ENCODE measurements at places on chromosomes 4 and X.

DNA sequence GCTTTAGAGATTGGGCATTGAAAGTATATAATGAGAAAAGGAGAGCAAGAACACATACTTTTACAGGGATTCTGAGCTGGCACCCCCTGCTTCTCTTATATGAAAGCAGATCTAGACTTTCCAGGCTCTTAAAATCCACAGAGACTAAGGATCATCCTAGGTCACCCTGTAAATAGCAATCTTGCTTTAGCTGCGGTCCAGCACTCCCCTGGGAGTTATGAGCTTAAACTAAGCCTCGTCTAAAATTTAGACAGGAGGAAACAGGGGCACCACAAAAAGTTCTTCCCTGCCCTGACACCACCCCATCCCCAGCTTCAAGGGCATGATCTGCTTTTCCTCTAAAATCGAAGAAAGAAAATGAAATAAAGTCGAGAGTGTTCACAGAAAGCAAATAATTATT is 143.3 kb upstream of the KCNIP4 start:
- no peaks in the 10 kb centered on the region for H3K27me3 ChIP-seq
- no peaks in the 10 kb centered on the region for H3K4me1 ChIP-seq
- no peaks in the 10 kb centered on the region for H3K36me3 ChIP-seq
- H3K4me3 ChIP-seq, result no peak overlapping the region
- DNase-seq, result no peak
- no peak overlapping the region for H3K27ac ChIP-seq

DNA sequence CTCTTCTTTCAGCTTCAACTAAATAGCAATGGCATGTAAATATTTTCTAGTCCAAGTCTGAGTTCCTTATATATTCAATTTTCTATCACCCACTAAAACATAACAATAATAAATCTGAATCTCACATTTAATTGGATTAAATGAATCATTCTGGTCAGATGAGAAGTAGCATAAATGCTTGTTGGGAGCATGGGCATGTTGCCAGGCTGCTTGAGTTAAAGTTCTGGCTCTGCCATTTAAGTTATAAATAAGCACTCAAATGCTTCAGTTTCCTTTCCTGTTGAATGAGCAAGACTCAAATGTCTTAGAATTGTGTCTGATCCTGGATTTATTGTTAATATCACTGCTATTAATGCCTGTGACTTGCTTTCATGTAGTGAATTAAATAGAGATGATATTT is 496.3 kb downstream of the STPG2 start:
- no peaks in the 10 kb centered on the region for H3K4me1 ChIP-seq
- no peaks in the 10 kb centered on the region for H3K27me3 ChIP-seq
- no peak overlapping the region for H3K27ac ChIP-seq

GRCh38 chrX:145821291-145821897 is 3.8 kb downstream of the SLITRK2 start:
- H3K4me3 ChIP-seq, result no peak overlapping the region
- H3K27me3 ChIP-seq, result no peaks in the 10 kb centered on the region
- H3K27ac ChIP-seq, result no peak overlapping the region
- no peaks in the 10 kb centered on the region for H3K4me1 ChIP-seq
- no peaks in the 10 kb centered on the region for H3K36me3 ChIP-seq

GRCh38 chr4:133154725-133155124 is 5.6 kb downstream of the PCDH10 start:
- peaks cover 19% of the 10 kb centered on the region for H3K4me1 ChIP-seq
- H3K27me3 ChIP-seq, result peaks cover 7% of the 10 kb centered on the region
- DNase-seq, result no peak
- no peak overlapping the region for H3K4me3 ChIP-seq
- H3K27ac ChIP-seq, result no peak overlapping the region
- no peaks in the 10 kb centered on the region for H3K36me3 ChIP-seq

GRCh38 chr4:126890383-126890782 is 742.4 kb upstream of the INTU start:
- no peaks in the 10 kb centered on the region for H3K27me3 ChIP-seq
- DNase-seq, result no peak
- no peak overlapping the region for H3K4me3 ChIP-seq
- H3K27ac ChIP-seq, result no peak overlapping the region
- no peaks in the 10 kb centered on the region for H3K36me3 ChIP-seq

GRCh38 chr4:90641861-90642599 is 514.8 kb downstream of the CCSER1 start:
- no peak overlapping the region for H3K27ac ChIP-seq
- H3K4me1 ChIP-seq, result no peaks in the 10 kb centered on the region
- H3K4me3 ChIP-seq, result no peak overlapping the region
- no peaks in the 10 kb centered on the region for H3K27me3 ChIP-seq
- DNase-seq, result no peak

DNA sequence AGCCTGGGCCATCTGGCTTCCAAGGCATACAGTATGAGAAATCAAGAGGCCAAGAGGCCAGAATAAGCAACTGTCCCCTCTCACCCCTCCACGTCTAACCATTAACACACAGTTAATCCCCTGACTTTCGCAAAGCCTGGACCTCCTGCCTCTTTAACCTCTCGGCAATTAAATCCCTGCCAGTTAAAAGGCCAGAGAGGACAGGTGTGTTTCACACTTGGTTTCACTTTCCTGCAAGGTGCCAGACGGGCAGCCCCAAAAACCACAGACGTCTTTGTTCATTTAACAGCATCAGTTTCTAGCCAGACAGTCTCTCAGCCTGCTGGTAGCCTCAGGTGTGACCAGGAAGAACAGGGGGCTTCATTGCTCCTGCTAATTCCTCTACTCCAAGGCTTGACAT is 91.1 kb upstream of the KIT start:
- H3K4me1 ChIP-seq, result no peaks in the 10 kb centered on the region
- H3K27me3 ChIP-seq, result no peaks in the 10 kb centered on the region
- no peak overlapping the region for H3K27ac ChIP-seq
- no peak for DNase-seq
- H3K36me3 ChIP-seq, result no peaks in the 10 kb centered on the region

- H3K27ac ChIP-seq, result no peak overlapping the region
- no peak for DNase-seq
- no peaks in the 10 kb centered on the region for H3K27me3 ChIP-seq
- peaks cover 9% of the 10 kb centered on the region for H3K4me1 ChIP-seq
These were observed 2.3 kb upstream of the METTL14 start for GRCh38 chr4:118682928-118683327.

- no peaks in the 10 kb centered on the region for H3K4me1 ChIP-seq
- no peaks in the 10 kb centered on the region for H3K36me3 ChIP-seq
These were observed 3.4 kb upstream of the ATP11C start for GRCh38 chrX:139936259-139936658.

GRCh38 chr4:5760246-5760645 is 49.2 kb downstream of the EVC start:
- H3K36me3 ChIP-seq, result no peaks in the 10 kb centered on the region
- H3K4me3 ChIP-seq, result no peak overlapping the region
- H3K4me1 ChIP-seq, result peaks cover 40% of the 10 kb centered on the region
- no peak overlapping the region for H3K27ac ChIP-seq
- no peak for DNase-seq
- no peaks in the 10 kb centered on the region for H3K27me3 ChIP-seq

- peak overlapping the region; percentile 70 for H3K27ac ChIP-seq
- no peaks in the 10 kb centered on the region for H3K27me3 ChIP-seq
- peaks cover 46% of the 10 kb centered on the region for H3K4me1 ChIP-seq
- peaks cover 3% of the 10 kb centered on the region for H3K36me3 ChIP-seq
These were observed 9.8 kb downstream of the ZBTB33 start for GRCh38 chrX:120260369-120260768.

DNA sequence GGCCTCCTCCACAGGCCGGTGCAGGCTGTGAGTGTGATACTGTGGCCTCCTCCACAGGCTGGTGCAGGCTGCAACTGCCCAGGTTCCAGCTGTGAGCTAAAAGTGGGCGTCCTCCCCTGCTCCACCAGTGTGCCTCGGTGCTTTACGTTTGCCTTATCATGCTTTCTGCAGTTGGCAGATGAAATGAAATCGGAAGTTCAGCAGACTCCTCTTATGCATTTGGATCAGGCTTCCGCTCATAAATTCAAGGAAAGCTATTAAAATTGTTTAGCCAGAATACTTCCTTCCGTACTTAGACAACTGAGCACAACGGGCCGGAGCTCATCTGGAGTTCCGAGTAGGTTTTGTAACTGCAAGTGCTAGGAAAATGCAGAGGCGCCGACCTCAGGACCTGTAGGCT is 12.0 kb downstream of the CYP4V2 start:
- no peak for DNase-seq
- no peaks in the 10 kb centered on the region for H3K27me3 ChIP-seq
- H3K4me3 ChIP-seq, result no peak overlapping the region
- H3K4me1 ChIP-seq, result no peaks in the 10 kb centered on the region

GRCh38 chr4:8294036-8294435 is 24.5 kb downstream of the HTRA3 start:
- DNase-seq, result no peak

DNA sequence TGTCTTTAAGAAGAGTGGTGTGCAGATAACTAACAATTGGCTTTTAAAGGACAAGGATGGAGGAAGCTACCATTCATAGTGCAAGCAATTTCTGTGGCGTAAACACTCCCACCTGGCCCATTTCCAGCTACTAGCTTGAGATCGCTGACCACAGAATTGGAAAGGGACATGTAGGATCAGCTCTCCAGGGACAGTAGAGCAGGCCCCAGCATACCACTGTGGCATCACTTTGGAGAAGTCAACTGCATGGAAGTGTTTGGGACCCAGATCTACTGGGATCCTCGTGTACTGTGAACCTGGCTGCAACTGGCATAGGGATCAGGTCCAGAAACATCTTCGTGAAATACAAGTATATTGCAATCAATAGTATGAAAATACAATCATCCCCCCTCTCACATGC is 515.0 kb downstream of the INPP4B start:
- H3K36me3 ChIP-seq, result no peaks in the 10 kb centered on the region
- H3K4me1 ChIP-seq, result peaks cover 7% of the 10 kb centered on the region
- no peak overlapping the region for H3K27ac ChIP-seq
- no peaks in the 10 kb centered on the region for H3K27me3 ChIP-seq
- no peak overlapping the region for H3K4me3 ChIP-seq

DNA sequence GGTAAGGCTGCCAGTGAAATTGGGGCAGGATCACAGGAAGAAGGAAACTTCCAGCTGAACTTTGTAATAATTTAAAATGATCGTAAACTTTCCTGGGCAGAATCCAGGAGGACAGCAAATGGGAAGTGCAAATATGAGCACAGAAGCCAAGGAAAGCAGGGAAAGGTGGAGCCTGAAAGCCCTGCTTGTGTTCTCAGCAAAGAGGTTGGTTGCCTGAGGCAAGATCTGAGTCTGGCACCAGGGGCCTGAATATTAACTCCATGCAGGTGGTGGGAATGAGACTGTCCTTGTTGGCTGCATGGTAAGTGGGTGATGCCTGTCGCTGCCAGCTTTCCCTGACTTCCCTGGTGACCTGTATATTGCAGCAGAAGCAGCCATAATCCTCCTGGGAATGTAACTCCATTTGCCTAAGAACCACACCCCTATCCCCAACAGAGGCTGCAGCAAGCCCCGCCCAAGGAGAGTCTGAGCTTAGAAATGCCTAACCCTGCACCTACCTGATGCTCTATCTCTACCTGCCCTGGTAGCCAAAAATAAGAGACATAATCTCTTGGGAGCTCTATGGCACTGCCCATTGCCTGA is 132.0 kb upstream of the HDX start:
- no peaks in the 10 kb centered on the region for H3K36me3 ChIP-seq
- no peak overlapping the region for H3K4me3 ChIP-seq
- no peak overlapping the region for H3K27ac ChIP-seq
- no peaks in the 10 kb centered on the region for H3K4me1 ChIP-seq
- no peaks in the 10 kb centered on the region for H3K27me3 ChIP-seq
- no peak for DNase-seq

- peaks cover 4% of the 10 kb centered on the region for H3K4me1 ChIP-seq
- no peaks in the 10 kb centered on the region for H3K27me3 ChIP-seq
- H3K27ac ChIP-seq, result peak overlapping the region; percentile 98
- peak overlapping the region; percentile 69 for H3K4me3 ChIP-seq
These were observed 430 bp downstream of the HDAC6 start for GRCh38 chrX:48802089-48802904.

DNA sequence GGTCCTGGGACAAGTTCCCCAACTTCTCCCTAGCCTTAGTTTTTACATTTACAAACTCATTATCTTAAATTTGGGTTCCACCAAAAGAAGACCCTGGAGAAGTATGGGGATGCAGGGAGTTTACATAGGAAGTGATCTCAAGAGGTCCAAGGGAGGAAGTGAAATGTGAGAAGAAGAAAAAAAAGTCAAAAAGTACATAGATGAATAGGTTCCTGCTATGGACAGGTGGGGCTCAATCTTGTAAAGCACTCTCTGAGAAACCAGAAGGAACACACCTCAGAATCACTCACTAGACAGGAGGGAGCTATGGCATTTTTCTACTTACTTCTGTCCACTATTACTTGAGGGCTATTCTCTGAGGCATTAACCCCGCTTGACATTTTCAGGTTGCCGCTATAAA is 56.6 kb downstream of the ARHGAP6 start:
- H3K4me3 ChIP-seq, result no peak overlapping the region
- no peaks in the 10 kb centered on the region for H3K36me3 ChIP-seq
- no peak overlapping the region for H3K27ac ChIP-seq

- no peaks in the 10 kb centered on the region for H3K4me1 ChIP-seq
- H3K4me3 ChIP-seq, result no peak overlapping the region
- no peaks in the 10 kb centered on the region for H3K36me3 ChIP-seq
- DNase-seq, result no peak
- no peaks in the 10 kb centered on the region for H3K27me3 ChIP-seq
- no peak overlapping the region for H3K27ac ChIP-seq
These were observed 635.6 kb downstream of the STPG2 start for GRCh38 chr4:97507587-97508245.

DNA sequence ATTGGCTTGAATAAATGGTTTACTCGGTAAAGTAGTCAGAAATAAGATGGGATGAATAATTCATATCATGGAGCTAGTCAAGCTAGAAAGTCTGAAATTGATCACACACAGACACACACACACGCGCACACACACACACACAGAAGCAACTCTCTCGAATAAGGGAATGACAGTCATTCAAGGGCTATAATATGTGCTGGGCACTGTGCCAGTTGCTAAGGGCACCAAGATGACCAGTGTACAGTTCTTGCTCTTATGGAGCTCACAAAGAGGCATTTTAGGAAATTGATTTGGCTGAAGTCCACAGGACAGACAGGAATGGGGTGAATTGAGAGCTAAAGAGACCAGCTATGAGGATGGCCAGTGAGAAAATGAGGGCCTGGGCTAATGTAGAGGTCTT is 34.2 kb upstream of the SH3D19 start:
- no peaks in the 10 kb centered on the region for H3K4me1 ChIP-seq
- no peaks in the 10 kb centered on the region for H3K36me3 ChIP-seq
- no peak for DNase-seq

Measured in esophagus squamous epithelium (tissue), 5 donors.